ENCODE measurements at places on chromosomes 16 and 17.

GRCh38 chr16:88635671-88636319, 2.6 kb upstream of the IL17C start:
- DNase-seq = no peak

- no peak for DNase-seq
Measured at GRCh38 chr16:4385789-4386450, 14.3 kb downstream of the VASN start.

- no peak for DNase-seq
Measured at GRCh38 chr17:1264196-1264595, 6.0 kb upstream of the BHLHA9 start.

- DNase-seq = no peak
Measured at GRCh38 chr17:45888392-45888791, 6.0 kb upstream of the MAPT start.

GRCh38 chr17:14318109-14318917, 17.4 kb downstream of the HS3ST3B1 start:
- DNase-seq = no peak

- peak; percentile 97 for DNase-seq
Measured at GRCh38 chr16:21599122-21600030, at the start of gene METTL9. Gene METTL9, plus strand, starts transcription at chr16:21599577. Its CDS starts 157 bp downstream, at chr16:21599734.

DNA sequence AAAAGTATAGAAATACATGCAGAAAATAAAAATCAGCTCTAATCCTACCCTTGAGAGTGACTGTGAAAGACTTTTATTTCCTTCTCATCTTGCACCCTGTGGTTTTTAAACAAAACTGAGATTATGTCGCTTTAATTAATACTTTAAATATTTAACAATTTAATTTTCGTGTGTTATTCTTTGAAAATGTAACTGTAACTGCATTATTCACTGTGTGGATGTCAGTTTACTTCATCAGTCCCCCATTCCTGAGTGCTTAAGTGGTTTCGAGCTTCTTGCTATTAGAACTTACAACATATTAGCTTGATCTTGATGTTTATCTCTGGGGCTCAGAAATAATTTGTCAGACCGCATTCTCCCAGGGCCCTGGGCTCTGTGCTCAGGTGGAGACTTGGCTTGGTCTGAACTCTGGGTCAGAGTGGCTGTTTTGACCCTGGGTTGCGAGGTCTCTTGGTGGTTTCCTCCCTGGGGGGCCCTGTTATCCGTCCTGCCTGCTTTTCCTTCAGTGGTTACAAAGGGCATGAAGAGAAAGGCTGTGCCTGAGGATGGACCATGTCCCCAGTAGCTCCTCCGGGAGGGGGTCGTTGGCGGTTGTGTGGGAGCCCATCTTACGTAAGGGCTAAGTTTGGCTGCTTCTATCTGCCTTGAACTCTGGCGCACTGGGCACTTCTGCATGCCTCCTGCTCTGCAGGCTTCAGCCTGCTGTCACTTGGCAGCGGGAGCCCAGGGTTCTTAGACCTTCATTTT, 25.7 kb downstream of the AKAP1 start:
- DNase-seq = no peak

DNA sequence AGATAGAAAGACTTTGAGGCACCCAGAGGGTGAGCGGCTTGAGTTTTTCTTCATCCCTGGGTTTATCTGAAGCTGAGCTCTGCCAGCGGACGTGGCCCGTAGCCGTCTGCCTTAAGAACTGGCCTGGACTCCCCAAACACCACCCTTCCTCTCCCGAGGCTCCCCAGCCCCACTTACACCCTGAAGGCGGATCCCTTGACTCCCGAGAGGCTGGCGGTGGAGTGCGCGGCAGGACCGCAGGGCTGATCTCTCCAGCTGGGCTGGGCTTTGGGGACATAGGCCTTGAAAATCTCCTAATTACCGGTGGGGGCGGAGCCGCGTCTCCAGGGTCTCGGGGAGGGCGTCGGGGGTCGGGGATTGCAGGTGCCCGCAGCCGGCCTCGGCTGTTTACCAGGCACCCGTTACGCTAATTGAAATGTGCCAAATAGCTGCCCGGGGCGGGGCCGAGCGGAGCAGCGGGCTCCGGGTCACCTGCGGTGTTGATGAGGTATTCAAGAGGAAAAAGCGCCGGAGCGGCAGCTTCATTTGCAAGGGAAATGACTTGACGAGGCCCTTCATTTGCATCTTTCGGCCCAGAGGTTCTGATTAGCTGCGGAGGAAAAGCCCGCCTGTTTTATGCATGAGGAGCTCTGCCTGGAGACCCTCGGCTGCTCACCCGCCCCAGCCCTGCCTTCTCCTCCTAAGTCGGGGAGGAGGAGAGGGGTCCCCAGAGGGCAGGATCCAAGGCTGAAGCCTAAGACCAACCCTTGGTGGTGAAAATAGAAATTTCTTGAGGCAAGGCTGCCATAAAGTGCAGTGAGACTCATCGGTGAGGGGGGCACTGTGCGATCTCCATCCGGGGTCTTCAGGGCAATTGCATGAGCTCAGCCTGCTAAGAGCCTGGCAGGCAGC, 100.7 kb downstream of the MGAT5B start:
- DNase-seq = peak; percentile 28

DNA sequence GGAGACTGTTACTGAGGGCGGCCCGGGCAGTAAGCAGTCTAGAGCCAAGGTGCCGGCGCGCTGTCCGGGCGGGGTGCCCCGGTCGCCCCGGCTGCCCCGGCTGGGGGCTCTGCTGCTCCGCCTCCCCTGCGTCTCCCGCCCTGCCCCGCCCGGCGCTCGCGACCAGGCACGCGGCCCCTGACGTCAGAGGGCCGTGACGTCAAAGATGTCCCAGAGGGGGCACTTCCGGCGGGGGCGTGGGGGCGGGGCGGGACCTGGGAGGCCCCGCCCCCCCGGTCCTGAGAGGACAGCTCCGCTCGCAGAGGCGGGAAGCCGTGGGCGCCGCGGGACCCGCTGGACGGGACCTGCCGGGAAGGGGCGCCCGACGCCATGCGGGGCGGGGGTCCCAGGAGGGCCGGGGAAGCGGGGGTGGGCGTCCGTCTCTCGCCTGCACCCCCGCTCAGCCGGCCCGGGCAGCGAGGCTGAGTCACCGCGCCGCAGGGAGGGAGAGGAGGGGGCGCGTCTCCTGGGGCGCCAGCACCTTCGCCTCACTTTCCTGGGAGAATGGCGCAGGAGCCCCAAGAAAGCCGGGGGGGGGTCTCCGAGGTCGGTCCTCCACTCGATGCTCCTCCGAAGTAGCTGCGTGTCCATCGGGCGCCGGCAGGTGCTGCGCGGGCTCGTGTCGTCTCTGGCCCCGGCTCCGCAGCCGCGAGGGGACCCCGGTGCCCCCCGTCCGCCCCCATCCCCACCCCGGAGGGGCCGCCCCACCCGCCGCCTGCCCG, 4.4 kb upstream of the HIC1 start:
- peak; percentile 60 for DNase-seq

GRCh38 chr17:52148969-52149351, 9.6 kb downstream of the CA10 start:
- no peak for DNase-seq

DNA sequence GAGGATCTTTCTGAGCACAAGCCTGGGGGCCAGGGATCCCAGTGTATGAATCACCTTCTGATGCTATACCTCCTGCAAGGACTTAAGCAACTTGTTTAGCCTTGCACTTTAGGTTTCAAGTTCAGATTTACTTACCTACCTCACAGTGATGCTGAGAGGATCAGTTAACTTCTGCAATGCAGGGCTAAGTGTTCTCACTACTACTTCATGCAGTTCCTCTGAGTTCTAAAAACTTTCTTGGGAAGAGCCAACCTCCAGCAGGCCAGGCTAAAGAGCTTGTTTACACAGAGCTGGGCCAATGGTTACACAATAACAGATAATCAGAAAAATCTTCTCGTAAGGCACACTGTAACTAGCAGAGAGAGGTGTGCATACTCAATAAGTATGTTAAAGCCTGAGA, 13.0 kb downstream of the VEZF1 start:
- no peak for DNase-seq

DNA sequence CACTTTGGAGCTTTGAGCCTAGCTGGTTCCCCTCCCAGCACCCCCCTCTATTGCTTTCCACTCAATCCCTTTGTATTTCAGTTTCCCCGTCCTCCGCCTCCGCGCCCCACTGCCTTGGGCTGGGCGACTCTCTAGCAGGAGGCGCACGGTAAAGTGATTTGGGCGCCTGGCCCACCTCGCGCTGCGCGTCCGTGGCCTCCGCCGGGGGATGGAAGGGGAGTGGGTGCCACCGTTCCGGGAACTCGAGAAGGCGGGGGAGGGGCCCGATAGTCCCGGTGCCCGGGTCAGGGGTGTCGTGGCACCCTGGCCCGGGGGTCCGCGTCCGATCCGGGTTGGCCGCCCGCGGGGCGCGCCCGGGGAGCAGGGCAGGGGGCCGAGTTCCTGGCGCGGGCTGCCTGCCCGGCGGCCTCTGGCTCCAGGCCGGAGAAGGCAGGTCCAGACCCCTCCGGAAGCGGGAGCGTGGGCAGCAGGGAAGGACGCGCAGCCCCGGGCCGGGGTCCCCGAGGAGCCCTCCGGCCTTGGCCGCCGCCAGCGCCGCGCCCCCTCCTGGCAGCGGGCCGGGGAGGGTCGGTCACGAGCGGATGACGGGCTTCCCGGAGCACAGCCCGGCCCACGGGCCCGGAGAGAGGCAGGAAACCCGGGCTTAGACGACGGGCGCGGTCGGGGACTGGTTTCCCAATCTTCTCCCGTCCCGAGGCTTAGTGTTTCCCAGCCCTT, 15.8 kb downstream of the MEOX1 start:
- DNase-seq = no peak

DNA sequence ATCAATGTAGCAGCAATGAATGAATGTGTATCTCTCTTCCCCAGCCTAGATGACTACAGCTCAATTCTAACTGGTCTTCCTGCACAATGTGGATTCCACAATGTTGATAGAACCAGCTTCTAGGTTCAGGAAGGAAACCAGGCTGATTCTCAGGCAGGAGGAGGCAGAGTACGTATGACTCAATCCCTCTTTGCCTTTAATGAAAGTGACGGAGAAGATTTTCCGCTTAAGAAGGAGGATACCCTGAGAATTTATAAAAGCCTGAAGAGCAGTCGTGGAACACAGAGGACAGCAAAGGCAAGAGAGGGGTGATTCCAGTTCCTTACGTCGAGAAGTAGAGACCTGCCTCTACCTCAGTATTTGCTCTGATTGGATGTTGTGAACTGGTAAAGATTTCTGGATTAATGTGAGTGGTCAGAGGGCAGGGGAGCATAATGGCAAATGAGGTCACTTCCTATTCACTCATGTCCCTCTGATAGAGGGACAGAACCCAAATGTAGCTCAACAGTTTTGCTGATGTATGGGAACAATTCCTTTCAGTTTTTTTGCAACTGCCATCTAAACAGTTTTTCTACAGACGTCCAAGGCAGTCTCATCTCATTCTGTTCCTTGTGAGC, 15.0 kb upstream of the SLC16A11 start:
- no peak for DNase-seq

DNA sequence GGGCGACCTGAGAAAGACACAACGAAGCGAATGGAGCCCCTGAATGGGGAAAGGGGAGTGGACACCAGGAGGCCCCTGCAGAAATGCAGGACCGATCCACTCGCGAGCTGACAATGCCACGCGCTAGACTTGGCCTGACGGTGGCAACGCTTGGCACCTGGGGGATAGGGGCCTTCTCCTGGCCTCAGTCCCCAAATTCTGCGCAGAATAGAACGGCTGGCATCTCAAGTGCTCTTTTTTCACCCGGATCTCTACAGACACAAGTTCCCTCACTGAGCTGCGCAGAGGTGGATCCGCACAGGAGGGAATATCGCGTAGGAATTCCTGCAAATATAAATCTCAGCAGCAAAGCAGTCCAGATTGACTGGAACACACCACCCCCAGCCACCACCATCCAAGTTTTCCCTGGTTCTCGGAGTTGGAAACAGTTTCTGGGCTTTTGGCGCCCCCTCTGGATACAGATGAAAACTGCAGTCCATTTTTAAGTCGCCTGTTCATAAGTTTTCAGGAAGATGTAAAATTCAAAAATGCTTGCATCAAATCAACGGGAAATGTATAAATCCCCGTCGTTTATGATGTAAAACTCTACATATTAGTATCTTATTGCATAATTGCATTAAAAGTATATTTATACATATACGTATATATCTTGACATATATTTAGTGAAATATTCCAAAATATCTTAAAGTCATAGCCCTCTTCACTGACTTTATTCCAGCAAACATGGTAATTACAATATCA, 2.3 kb upstream of the SOX9 start:
- DNase-seq = peak; percentile 57

DNA sequence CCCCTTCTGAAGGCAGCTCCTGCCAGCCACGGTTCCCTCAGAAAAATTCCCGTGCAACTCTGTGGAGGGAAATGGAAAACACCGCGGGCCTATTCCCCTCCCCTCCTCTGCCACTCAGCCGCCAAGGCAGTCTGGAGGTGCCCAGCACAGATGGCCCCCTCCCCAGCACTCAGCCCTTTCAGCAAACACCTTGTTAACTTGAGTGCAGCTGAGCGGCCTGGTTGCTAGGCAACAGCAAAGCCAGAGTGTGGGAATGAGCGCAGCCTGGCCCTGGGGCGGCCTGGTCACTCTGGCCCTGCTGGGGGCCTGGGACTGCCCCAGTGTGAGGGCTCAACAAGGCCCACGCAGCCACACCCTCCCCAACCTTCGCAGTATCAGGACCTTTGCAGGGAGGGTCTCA, 32.8 kb downstream of the CACNA1G start:
- DNase-seq = no peak

GRCh38 chr16:27084307-27085028, 17.7 kb downstream of the C16orf82 start:
- DNase-seq = no peak

DNA sequence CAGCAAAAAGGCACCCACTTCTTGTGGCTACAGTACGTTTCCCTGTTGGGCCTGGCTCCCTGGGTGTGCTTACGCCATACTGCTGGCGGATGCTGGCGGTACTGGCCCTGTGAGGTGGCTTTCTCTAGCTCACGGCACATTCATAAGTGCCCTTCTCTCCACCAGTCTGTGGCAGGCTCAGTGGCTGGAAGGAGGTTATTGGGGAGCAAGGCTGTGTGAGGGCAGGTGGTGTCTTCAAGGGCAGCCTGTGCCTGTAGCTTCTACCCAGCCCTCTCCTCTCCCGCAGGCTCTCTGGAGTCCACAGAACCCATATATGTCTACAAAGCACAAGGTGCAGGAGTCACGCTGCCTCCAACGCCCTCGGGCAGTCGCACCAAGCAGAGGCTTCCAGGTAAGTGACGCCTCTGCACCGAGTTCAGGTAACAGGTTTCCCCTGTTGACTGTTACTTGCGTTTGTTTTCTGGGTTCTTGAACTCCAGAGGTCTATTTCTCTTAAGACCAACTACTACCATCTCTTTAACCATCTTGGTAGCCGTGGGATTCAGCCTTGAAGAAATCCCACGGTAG, 20.6 kb downstream of the NTAN1 start:
- DNase-seq = no peak

GRCh38 chr17:19494961-19495806, 38.5 kb upstream of the SLC47A1 start:
- DNase-seq = no peak

All from activated CD4-positive, alpha-beta T cell treated with anti-CD3 and anti-CD28 coated beads, Interleukin-2, Interleukin-6, amounts not matched to agents 100 ng/mL and 50 ng/mL, durations not matched to agents 16 hours and 8 hours (primary cell).